ENCODE measurements at places on chromosomes 1 and 21.

DNA sequence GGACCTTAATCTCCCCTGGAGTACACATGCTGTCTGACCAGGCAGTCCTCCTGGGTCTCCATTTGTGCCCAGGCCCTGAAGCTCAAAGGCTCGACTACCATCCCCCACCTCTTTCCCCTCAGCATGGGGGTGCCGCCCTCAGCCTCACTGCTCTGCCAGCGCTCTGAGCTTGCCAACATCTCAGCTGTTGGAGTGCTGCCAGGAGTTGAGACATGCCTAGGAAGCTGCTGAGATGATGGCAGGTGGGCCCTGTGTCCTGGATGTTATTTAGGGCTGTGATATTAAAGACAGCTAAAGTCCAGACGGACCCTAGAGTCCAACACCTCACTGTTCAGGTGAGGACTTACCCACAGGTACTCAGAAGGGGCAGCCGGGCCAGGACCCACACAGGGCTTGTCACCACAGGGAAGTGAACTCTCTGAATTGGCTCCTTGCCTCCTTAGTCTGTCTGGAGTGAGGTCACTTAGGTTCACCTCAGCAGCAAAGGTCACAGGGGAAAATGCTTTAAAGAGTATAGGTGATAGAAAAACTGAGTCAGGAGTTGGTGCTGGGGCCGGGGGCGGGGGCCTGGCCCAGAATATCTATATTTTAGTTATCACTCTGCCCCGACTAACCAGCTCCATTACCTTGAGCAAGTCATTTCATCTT, 19.7 kb upstream of the KCNC4 start:
- no peak for DNase-seq

DNA sequence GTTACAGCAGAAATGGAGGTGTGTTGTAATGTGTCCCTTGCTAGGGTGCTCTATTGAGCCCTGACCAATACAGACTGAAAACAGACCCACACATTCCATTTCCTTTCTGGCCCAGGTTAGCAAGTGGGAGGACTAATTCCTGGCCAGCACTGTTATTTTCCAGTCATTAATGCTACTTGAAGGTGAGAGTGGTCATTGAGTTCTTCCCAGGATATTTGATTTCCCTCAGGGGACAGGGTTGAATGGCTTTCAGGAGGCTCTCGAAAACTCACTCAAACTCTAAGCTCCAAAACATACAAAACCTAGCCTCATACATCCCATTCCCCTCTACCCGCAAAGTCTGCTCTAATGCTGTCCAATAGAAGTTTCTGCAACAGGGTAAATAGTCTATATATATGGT, 6.2 kb downstream of the LRRC52 start:
- DNase-seq = no peak

DNA sequence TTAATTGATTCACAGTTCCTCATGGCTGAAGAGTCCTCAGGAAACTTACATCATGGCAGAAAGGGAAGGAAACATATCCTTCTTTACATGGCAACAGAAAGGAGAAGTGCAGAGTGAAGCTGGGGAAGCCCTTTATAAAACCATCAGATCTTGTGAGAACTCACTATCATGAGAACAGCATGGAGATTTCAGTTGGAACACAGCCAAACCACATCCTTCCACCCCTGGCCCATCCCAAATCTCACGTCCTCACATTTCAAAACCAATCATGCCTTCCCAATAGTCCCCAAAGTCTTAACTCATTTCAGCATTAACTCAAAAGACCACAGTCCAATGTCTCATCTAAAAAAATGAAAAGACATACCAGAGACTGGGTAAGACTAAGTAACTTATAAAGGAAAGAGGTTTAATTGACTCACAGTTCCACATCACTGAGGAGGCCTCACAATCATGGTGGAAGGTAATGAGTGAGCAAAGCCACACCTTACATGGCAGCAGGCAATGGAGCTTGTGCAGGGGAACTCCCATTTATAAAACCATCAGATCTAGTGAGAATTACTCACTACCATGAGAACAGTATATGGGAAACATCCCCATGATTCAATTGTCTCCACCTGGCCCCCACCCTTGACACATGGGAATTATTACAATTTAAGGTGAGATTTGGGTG, 105.2 kb downstream of the MRPL39 start:
- no peak for DNase-seq

DNA sequence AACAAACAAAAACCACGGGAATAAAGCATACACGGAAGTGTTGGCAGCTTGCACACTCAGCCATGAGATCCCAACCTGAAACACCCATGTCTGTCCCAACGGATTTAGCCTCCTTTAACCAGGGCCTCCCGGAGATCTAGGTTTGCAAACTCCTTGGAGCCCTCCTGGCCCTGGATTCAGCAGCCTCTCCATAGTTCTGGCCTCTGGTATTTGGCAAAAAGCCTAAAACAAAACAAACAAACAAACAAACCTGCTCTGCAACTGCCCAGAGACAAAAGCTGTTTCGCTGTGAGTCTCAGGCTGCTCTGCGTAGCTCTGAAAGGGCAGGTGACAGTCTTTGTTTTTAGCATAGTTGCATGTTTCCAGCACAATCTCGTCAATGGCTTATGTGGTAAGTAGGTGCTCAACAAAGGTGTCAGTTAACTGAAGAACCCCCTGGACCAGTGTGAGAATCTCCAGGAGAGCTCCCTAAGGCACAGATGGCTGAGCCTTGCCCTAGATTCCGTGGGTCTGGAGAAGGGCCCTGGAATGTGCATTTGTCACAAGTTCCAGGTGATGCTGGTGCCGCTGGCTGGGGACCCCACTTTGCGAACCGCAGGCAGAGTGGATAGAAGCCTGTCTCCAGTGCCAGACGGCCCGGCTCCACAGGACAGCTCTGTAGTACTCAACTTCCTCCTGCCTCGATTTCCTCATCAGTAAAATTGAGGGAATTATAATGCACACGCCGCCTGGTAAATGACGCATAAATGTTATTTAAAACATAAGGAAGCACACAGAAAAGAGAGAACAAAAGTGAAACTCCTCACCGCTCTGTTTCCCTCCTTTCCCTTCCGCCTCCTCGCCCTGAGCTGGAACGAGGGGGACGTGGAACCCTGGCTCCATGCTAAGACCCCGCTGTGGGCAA, 86.2 kb downstream of the RIPK4 start:
- DNase-seq = no peak

DNA sequence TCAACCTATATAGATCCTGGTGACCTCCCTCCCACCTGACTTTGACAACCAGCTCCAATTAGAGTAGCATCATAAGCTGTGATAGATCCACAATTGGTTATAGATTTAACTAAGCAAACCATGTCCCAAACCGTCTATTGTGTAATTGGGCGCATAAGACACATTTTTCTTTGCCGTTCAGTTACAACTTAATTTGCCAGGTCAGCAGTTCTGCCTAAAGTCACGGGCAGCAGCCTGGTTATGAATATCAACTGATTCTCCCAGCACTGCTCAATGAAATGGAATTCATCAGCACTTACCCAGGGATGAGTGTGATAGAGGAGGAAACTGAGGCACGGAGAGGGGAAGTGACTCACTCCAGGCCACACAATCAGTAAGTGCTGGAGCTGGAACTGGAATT, 73.4 kb downstream of the KLHDC7A start:
- no peak for DNase-seq

DNA sequence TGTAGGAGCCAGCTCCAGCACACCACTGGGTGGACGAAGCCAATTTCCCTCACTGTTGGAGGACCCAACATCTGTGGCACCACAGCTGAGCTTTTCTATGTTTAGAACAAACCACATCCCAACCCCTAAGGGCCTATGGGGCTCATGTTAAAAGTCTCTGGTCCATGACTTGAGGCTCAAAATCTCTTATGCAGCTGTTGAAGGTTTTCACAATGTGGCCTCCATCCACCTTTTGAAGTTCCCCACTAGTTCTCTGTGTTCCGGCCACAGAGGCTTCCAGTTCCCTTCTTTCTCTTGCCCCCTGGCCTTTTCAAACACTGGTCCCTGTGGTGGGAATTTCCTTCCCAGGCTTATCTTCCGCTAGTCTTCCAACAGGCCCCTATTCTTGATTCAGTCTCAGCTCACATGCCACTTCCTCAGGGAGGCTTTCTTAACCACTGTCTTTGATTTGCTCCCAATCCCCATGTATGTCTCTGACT, 3.9 kb upstream of the IFNLR1 start:
- no peak for DNase-seq

All from T-helper 2 cell (primary cell).